ACHN (cell line): ENCODE measurements at places on chromosomes 5 and 9.

- no peak for DNase-seq
Measured at GRCh38 chr5:124871303-124871702, 124.9 kb upstream of the ZNF608 start.

DNA sequence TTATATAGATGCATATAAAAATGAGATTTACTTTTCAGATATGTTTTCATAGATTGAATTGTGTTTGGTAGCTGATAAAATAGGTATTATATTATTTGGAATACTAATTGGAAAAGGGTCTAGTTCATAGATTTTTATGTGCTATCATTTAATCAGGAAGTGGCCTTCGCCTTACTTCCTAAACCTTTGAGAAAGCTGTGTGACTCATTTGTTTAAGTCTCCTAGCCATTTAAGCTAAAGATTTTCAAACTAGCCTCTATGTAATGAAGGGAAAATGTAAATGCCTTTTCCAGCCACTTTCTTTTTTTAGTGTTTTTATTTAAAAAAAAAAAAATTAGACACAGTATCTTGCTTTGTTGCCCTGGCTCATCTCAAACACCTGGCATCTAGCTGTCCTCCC lies 97.5 kb downstream of the DMXL1 start:
- no peak for DNase-seq

DNA sequence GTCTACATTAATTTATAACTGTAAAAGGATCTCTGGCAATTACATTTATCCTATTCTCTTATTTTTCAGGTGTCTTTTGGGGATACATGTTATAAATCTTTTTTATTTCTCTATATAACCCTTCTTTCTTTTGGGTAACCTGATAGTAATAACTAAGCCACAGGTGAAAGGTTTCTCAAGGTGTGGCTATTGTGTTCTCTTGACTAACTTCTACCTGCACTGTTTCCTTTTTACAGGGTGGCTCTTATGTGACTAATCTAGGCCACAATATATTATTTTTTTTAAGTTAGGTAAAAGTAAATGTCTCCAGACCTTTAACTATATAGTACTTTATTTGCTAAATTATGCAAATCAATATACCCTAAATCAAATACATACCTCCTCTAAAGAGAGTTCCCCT lies 193.2 kb downstream of the EFNA5 start:
- DNase-seq, result no peak

DNA sequence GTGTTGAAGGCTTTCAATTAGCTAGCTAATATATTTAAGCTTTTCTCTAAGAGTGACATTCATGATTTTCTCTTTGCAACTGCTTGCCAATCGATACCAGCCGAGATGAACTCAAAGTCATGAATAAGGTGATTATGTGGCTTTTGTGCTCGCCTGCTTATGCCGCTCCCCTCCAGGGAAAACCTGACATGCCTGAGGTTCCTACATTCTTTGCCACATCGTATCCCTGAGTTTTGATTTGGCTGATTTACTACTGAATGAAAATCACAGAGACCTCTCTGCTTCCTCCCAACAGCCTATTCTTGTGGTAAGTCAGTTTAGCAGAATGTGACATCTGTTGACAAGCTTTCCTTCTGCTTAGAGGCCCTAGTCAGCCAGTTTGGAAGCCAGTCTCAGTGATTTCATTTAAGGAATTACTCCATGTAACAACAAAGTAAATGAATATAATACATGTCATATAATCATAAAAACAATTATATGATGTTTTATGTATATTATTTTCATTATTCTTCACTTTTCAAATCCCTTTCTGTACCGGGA lies 513.4 kb downstream of the CSNK1G3 start:
- DNase-seq, result no peak

DNA sequence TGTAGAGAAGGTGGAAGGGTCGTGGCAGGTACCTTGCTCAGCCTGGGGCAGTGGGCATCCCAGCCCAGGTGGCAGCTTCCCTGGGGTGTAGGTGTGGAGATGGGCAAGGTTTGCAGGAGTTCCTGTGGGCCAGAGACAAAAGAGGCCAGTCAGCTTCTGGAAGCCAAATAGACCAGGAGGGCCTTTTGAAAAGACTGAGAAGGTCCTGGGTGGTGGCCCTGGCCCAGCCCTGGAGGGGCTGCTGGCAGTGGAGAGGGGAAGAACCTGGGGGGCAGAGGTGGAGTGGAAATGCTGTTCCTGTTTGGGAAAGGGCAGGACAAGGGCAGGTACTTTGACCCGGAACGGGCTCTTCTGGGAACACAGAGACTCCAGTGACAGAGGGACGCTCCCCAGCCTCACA lies 7.0 kb upstream of the IL3 start:
- DNase-seq, result no peak

GRCh38 chr9:106059886-106060285 lies 365.5 kb downstream of the TMEM38B start:
- DNase-seq, result no peak

GRCh38 chr9:135950135-135950682 lies 11.0 kb downstream of the UBAC1 start:
- no peak for DNase-seq

DNA sequence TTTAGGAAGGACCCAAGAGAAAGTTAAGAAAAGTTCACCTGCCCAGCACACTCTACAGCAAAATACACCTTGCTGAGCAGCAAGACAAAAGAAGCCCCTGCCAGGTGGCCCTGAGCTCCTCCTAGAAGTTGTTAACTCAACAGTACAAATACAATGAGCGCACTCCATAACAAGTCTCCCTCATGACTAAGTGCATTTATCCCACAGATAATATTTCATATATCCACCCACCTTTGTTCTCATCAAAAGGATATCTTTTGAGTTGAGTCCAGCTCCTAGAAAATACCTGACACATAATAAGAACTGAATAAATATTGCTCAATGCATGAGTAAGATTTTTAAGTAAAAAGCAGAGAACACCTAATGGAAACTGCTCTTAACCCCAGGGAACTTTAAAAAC lies 73.3 kb downstream of the ABCA1 start:
- no peak for DNase-seq

GRCh38 chr9:136861874-136862457 lies 4.1 kb downstream of the EDF1 start:
- no peak for DNase-seq
